ENCODE measurements at places on chromosomes 4 and X. TPM values are rescaled to one million over a fixed set of nuclear protein-coding genes. Genes with fewer than 3 reads are reported as not detected.

The DACH2 gene
- total RNA-seq = 5.0 TPM

DNA sequence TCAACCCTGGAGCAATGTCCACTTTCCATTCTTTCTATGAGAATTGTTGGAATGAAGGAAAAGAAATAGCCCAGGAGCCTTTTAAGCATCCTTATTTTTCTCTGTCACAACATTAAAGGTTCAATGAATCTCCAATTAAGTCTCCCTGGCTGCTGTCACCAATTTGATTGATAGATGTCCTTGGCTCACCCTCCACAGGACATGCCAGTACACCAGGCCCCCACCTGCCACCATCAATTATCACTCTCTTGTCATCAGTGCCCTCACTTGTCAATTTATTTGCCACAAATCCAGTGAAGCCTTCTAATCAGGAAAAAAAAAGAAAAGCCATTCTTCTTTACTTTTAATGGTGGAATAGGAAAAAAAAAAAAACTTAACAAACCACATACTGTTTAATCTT is 453.6 kb downstream of the CENPC start:
- DNase-seq = no peak

DNA sequence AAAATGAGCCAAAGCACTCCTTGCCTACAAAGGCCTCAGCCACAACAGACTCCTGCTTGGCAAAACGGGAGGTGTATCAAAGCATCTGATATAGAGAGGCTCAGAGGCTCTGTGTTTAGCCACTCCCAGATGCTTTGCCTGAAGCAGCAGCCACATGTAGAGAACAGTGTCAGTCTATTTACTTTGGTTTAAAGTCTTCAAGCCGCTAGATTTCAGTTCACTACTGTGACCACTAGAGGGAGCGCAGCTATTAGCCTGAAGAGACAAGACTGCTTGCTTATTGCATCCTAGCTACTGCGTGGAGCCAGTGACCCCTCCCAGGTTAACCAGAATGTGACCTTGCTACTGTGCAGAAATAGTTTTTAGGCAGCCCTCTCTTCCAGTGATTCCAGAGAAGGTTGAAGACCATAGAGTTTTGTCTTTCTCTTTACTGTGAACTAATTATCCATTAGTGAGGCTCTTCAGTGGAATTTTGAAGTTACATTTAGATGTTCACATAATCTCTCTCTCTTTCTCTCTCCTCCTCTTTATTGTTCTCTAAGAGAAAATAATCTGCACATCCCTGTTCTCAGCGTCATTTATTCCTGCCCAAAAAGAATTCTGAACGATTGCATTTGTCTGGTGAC is 39.3 kb downstream of the BMP3 start:
- peak; percentile 44 for DNase-seq

GRCh38 chr4:89284020-89284424 is 23.6 kb downstream of the GPRIN3 start:
- no peak for DNase-seq

- DNase-seq = no peak
Observed at GRCh38 chr4:26685250-26685649, 101.4 kb downstream of the TBC1D19 start.
